ENCODE measurements at places on chromosomes 4 and X.

DNA sequence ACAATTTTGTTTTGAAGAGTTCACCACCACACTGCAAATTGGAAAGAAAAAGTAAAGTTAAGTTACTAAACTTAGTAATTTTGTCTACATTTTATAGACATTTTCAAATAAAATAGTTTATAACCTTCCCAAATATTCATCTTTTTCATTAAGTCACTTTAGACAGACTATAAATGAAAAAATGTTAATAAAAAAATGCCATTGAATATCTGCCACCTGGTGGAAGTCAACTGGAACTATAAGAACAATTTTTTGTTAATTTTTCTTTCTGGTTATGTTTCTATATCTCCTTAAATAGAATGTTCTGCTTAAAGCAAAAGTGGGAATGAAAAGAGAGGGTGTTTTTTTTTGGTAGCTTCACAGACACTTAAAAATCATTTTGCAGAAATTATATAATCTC is 534.4 kb upstream of the PCDH10 start:
- no peaks in the 10 kb centered on the region for H3K36me3 ChIP-seq
- H3K4me1 ChIP-seq: no peaks in the 10 kb centered on the region
- no peak for DNase-seq
- H3K4me3 ChIP-seq: no peak overlapping the region
- H3K27me3 ChIP-seq: no peaks in the 10 kb centered on the region

DNA sequence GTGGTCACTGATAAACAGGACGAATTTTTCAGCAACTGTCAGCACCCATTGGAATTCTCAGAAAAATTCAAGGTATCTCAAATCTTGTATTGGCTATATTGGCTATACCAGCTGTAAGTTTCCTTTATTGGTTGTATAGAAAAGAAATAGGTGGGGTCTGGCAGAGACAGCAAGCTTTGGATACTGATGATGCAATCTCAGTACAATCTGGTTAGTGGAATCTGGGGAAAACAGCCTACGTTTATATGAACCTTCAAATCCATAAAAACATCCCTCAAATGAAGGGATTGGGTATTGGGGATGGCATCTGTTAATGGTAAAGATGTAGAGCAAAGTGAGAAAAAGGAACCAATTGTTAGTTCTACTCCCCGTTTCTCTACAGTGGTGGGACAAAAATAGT is 76.4 kb upstream of the MBNL3 start:
- H3K36me3 ChIP-seq: no peaks in the 10 kb centered on the region
- H3K27me3 ChIP-seq: peaks cover 6% of the 10 kb centered on the region
- no peak overlapping the region for H3K27ac ChIP-seq
- H3K4me3 ChIP-seq: no peak overlapping the region
- H3K4me1 ChIP-seq: no peaks in the 10 kb centered on the region
- DNase-seq: no peak

DNA sequence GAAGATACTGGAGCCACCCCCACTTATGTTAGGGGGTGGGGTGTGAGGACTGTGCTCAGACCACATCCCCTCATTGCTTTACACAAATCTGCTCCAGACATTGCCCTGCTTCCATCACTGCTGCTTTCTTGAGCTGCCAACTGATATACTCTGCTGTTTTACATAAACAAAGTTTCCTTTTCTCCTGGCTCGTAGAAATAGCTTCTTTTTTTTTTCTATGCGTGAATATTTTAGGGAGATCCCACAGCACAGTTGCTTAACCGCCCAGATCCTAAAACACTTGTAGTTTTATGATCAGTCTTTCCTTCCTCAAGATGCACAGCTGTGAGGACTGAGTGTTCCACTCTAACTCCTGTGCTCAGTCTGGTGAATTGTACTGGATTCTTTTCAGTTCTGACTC is 768.4 kb downstream of the PCDH18 start:
- no peaks in the 10 kb centered on the region for H3K4me1 ChIP-seq
- H3K36me3 ChIP-seq: no peaks in the 10 kb centered on the region
- DNase-seq: no peak
- H3K4me3 ChIP-seq: no peak overlapping the region
- H3K27ac ChIP-seq: no peak overlapping the region

GRCh38 chr4:74794382-74795010 is at the start of gene BTC:
BTC (minus strand) TSS chr4:74794523; CDS start chr4:74794325, 198 bp downstream.
- no peaks in the 10 kb centered on the region for H3K36me3 ChIP-seq
- peak within 1 kb of the TSS; percentile 90 for H3K27ac ChIP-seq
- H3K27me3 ChIP-seq: peaks cover 33% of the 10 kb centered on the region

- H3K27ac ChIP-seq: no peak overlapping the region
- no peak for DNase-seq
- H3K36me3 ChIP-seq: peaks cover 1% of the 10 kb centered on the region
- H3K4me1 ChIP-seq: no peaks in the 10 kb centered on the region
- H3K4me3 ChIP-seq: no peak overlapping the region
These were observed 59.0 kb upstream of the ADGRA3 start for GRCh38 chr4:22574880-22575279.

DNA sequence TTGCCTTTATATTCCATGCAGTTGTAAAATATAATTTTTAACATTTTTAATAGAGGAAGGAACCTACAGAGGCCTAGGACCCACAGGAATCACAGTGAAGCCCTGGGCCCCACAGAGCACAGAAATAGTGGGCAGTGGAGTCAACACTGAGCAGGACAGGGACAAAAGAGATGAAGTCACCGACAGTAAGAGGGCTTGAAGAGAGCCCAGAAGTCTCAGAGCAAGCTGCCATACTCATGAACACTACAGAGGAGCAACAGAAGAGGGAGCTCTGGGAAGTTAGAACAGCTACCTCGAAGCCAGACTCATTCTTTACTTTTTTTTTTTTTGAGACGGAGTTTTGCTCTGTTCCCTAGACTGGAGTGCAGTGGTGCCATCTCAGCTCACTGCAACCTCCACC is 149.3 kb upstream of the TENM3 start:
- no peak for DNase-seq
- H3K27ac ChIP-seq: no peak overlapping the region
- H3K27me3 ChIP-seq: no peaks in the 10 kb centered on the region
- no peaks in the 10 kb centered on the region for H3K36me3 ChIP-seq
- H3K4me1 ChIP-seq: peaks cover 5% of the 10 kb centered on the region
- H3K4me3 ChIP-seq: no peak overlapping the region

DNA sequence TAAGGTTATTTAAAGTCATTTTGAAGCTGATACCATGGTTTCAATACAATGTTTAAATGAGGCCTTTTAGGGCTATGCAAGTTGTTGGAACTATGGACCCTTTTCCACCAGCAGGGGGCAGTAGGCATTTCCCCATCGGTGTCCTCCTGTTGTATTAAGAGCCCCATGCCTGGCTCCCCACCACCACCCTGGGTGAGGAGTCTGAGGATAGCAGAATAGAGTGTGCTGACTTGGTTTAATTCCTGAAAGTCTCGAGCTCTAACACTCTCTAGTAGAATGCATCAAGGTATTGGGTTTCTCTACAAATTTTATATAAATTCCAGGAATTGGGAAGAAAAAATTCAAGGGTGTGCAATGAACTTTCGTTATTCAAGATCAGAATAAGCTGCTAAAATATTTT is 234.8 kb upstream of the JADE1 start:
- H3K4me3 ChIP-seq: no peak overlapping the region
- H3K27ac ChIP-seq: no peak overlapping the region
- peaks cover 10% of the 10 kb centered on the region for H3K4me1 ChIP-seq

DNA sequence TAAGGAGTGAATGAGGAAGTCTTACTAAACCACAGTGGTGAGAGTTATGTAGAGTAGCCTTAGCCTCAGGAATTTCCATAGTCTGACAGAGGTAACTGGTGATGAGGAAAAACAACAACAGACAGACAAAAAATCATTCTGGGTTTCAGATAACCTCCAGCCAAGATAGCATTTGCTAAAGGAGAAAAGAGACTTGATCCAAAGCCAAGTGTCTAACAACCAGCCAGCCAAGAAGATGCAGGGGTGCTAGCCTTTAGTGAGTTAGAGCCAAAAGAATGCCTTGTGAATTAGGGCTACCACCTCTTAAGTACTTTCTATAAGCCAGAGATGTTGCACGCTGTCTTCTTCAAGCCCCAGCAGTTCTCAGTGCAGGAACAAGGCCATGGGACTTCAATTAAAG is 478.0 kb upstream of the CPEB2 start:
- H3K4me1 ChIP-seq: no peaks in the 10 kb centered on the region
- H3K27me3 ChIP-seq: no peaks in the 10 kb centered on the region
- no peaks in the 10 kb centered on the region for H3K36me3 ChIP-seq
- H3K4me3 ChIP-seq: no peak overlapping the region
- no peak overlapping the region for H3K27ac ChIP-seq

GRCh38 chrX:19789376-19789775 is 98.0 kb downstream of the SH3KBP1 start:
- H3K36me3 ChIP-seq: peaks cover 2% of the 10 kb centered on the region
- H3K27me3 ChIP-seq: no peaks in the 10 kb centered on the region
- peak overlapping the region; percentile 64 for H3K27ac ChIP-seq
- no peak overlapping the region for H3K4me3 ChIP-seq
- DNase-seq: no peak
- no peaks in the 10 kb centered on the region for H3K4me1 ChIP-seq

DNA sequence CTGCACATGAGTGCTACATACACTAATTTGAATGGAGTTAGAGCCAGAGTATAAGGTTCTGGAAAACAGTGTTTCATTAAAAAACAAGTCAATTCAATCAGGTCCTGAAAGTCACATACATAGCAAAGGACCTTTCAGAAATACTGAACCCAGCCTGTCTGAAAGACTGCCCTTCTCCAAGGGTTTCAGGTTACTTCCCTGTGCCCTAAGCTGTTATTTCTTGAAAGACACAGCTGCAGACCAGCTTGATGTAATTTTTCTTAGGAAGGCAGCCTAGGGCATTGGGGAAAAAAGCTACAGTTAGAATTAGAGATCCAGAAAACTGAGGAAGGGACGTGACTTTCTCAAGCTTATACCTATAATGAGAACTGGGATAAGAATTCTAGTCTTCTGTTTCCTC is 155.9 kb upstream of the MAOA start:
- H3K4me3 ChIP-seq: no peak overlapping the region
- H3K27me3 ChIP-seq: no peaks in the 10 kb centered on the region
- no peak overlapping the region for H3K27ac ChIP-seq
- H3K36me3 ChIP-seq: no peaks in the 10 kb centered on the region
- peaks cover 7% of the 10 kb centered on the region for H3K4me1 ChIP-seq

GRCh38 chr4:3823496-3824341 is 57.5 kb downstream of the ADRA2C start:
- no peaks in the 10 kb centered on the region for H3K36me3 ChIP-seq
- peaks cover 35% of the 10 kb centered on the region for H3K27me3 ChIP-seq
- DNase-seq: no peak
- no peak overlapping the region for H3K4me3 ChIP-seq

GRCh38 chrX:107718156-107718621 is 57.4 kb downstream of the TSC22D3 start:
- H3K4me3 ChIP-seq: no peak overlapping the region
- H3K4me1 ChIP-seq: peaks cover 26% of the 10 kb centered on the region
- no peak overlapping the region for H3K27ac ChIP-seq
- peaks cover 3% of the 10 kb centered on the region for H3K36me3 ChIP-seq
- H3K27me3 ChIP-seq: no peaks in the 10 kb centered on the region

DNA sequence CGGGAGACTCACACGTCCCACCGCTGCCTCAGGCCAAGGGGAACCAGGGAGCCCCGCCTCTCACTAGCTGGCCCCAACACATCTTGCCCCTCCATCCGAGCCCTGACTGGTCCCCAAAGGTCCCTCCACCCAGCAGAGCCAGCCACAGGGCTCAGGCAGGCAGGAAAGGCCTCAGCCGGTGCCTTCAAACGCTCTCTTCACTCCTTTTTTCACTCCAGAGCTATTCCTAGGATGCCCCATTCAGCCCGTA is 1.5 kb upstream of the ARHGAP4 start:
- H3K27me3 ChIP-seq: no peaks in the 10 kb centered on the region
- peaks cover 4% of the 10 kb centered on the region for H3K36me3 ChIP-seq
- peaks cover 6% of the 10 kb centered on the region for H3K4me1 ChIP-seq
- H3K27ac ChIP-seq: peak overlapping the region; percentile 93
- no peak for DNase-seq

- peaks cover 15% of the 10 kb centered on the region for H3K4me1 ChIP-seq
- H3K36me3 ChIP-seq: peaks cover 30% of the 10 kb centered on the region
- H3K27ac ChIP-seq: no peak overlapping the region
- H3K27me3 ChIP-seq: no peaks in the 10 kb centered on the region
These were observed 89.7 kb upstream of the CBR4 start for GRCh38 chr4:169099771-169100180.

GRCh38 chr4:136392576-136392975 is 1139.7 kb downstream of the PCDH18 start:
- H3K4me3 ChIP-seq: no peak overlapping the region
- H3K27ac ChIP-seq: no peak overlapping the region
- no peaks in the 10 kb centered on the region for H3K4me1 ChIP-seq
- no peak for DNase-seq
- H3K36me3 ChIP-seq: no peaks in the 10 kb centered on the region

- no peaks in the 10 kb centered on the region for H3K27me3 ChIP-seq
- H3K4me3 ChIP-seq: no peak overlapping the region
- DNase-seq: no peak
- peaks cover 2% of the 10 kb centered on the region for H3K36me3 ChIP-seq
- H3K4me1 ChIP-seq: peaks cover 2% of the 10 kb centered on the region
These were observed 66.8 kb downstream of the SLC2A9 start for GRCh38 chr4:9954468-9954867.

- H3K4me3 ChIP-seq: no peak overlapping the region
- no peak for DNase-seq
- H3K27me3 ChIP-seq: no peaks in the 10 kb centered on the region
- peaks cover 26% of the 10 kb centered on the region for H3K4me1 ChIP-seq
These were observed 48.3 kb upstream of the AMOT start for GRCh38 chrX:112888916-112889315.

- peaks cover 20% of the 10 kb centered on the region for H3K27me3 ChIP-seq
- H3K4me3 ChIP-seq: no peak overlapping the region
These were observed 4.9 kb downstream of the UGT8 start for GRCh38 chr4:114603497-114603896.

DNA sequence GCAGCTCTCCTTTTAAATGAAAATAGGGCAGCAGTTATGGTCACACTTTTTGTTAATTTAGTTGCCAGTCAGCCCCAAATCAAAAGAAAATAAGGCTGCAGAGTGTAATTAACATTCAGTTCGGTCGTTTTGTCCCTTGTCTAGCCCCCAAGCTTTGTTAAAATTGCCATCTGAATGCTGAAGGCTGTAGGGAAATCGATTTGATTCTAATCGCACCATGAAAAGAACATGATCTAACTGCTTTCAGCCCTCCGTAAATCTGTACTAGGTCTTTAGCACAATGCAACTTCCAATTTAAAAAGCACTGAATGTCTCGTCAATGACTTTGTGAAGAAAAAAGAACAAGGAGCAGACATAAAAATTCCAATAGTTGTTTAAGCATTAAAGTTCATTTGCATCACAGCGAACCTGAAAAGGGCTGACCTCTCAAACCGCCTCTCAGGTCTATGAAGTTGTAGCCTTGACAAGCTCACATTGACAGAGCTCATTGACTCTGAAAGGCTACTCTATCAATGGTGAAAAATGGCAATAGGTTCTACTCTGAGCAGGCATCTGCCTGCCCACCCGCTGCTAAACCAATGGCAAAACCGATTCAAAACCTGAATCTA is 48.9 kb downstream of the CHIC2 start:
- H3K27me3 ChIP-seq: no peaks in the 10 kb centered on the region
- H3K4me1 ChIP-seq: peaks cover 23% of the 10 kb centered on the region
- H3K36me3 ChIP-seq: no peaks in the 10 kb centered on the region

GRCh38 chr4:151540728-151541388 is 131.9 kb downstream of the FHIP1A start:
- no peaks in the 10 kb centered on the region for H3K27me3 ChIP-seq
- peaks cover 21% of the 10 kb centered on the region for H3K4me1 ChIP-seq
- H3K4me3 ChIP-seq: no peak overlapping the region
- H3K27ac ChIP-seq: peak overlapping the region; percentile 75
- DNase-seq: no peak

All from progenitor cell of endocrine pancreas (in vitro differentiated cells).